Activated T-helper 2 cell treated with anti-CD3 and anti-CD28 coated beads, Interferon-gamma antibody, Interleukin-2, Interleukin-4, amounts not matched to agents 10 μg/mL and 5 μg/mL and 100 μg/mL, durations not matched to agents 14 hours and 24 hours and 36 hours (primary cell): ENCODE measurements at places on chromosomes 6 and 20.

GRCh38 chr6:34338811-34339210 is 53.7 kb downstream of the NUDT3 start:
- no peak for DNase-seq
- H3K27me3 ChIP-seq = no peaks in the 10 kb centered on the region
- peaks cover 18% of the 10 kb centered on the region for H3K4me1 ChIP-seq
- no peak overlapping the region for H3K4me3 ChIP-seq

GRCh38 chr20:2139250-2139649 is 37.6 kb downstream of the STK35 start:
- H3K27me3 ChIP-seq = no peaks in the 10 kb centered on the region
- H3K4me3 ChIP-seq = no peak overlapping the region
- no peak for DNase-seq
- H3K27ac ChIP-seq = no peak overlapping the region
- peaks cover 9% of the 10 kb centered on the region for H3K36me3 ChIP-seq

- peaks cover 49% of the 10 kb centered on the region for H3K4me1 ChIP-seq
- peak overlapping the region; percentile 70 for H3K4me3 ChIP-seq
- DNase-seq = no peak
- peaks cover 18% of the 10 kb centered on the region for H3K36me3 ChIP-seq
- no peaks in the 10 kb centered on the region for H3K27me3 ChIP-seq
Measured at GRCh38 chr20:1686151-1686748, 28.7 kb upstream of the SIRPG start.

- no peaks in the 10 kb centered on the region for H3K36me3 ChIP-seq
- H3K4me3 ChIP-seq = no peak overlapping the region
- H3K4me1 ChIP-seq = no peaks in the 10 kb centered on the region
- DNase-seq = no peak
- peaks cover 5% of the 10 kb centered on the region for H3K27me3 ChIP-seq
- no peak overlapping the region for H3K27ac ChIP-seq
Measured at GRCh38 chr20:52270001-52270606, 78.5 kb upstream of the ZFP64 start.

DNA sequence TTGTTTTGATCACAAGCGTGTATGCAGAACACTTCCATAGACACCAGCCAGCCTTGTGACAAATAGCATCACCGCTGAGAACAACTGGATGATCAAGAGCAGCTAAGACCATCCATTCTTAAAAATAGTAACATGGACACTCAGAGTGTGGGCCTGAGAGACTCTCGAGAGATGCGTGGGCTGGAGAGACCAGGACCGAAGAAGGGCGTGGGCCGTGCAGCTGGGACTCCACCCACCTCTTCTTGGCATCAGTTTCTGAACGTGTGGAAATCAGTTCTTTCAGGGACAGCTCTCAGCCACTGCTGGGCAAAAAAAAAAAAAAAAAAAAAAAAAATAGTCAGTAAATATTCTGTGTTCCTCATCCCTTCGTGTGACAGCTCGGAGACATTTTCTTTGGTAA is 314.5 kb upstream of the CDH4 start:
- H3K4me1 ChIP-seq = no peaks in the 10 kb centered on the region
- no peak overlapping the region for H3K4me3 ChIP-seq
- H3K27me3 ChIP-seq = no peaks in the 10 kb centered on the region
- DNase-seq = no peak
- no peak overlapping the region for H3K27ac ChIP-seq
- no peaks in the 10 kb centered on the region for H3K36me3 ChIP-seq

GRCh38 chr6:38187325-38187724 is 367.8 kb downstream of the ZFAND3 start:
- no peak for DNase-seq
- H3K27me3 ChIP-seq = no peaks in the 10 kb centered on the region
- no peak overlapping the region for H3K27ac ChIP-seq
- H3K4me1 ChIP-seq = no peaks in the 10 kb centered on the region
- H3K36me3 ChIP-seq = no peaks in the 10 kb centered on the region

DNA sequence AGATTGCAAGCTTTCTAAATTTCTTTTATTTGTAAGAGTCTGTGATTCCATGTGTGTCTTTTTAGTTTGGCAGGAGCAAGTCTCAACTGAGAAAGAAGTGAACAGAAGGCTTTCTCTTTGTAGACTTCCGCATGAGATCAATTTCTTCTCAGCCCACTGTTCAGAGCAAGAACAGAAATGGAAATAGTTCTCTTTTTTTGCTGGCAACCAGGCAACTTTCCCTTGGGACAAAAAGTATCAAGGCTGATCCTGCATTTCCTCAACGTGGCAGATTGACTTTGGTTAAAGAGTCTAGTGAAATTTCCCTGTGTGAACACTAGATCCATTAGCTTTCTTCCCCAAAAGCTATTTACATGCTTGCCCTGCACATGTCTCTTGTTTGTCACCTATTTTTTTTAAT is 46.8 kb upstream of the JAG1 start:
- peaks cover 1% of the 10 kb centered on the region for H3K27me3 ChIP-seq
- no peak overlapping the region for H3K27ac ChIP-seq
- H3K36me3 ChIP-seq = no peaks in the 10 kb centered on the region
- H3K4me3 ChIP-seq = no peak overlapping the region
- DNase-seq = no peak

GRCh38 chr6:105892577-105893262 is 193.4 kb upstream of the PRDM1 start:
- no peak for DNase-seq
- H3K4me3 ChIP-seq = no peak overlapping the region
- H3K36me3 ChIP-seq = no peaks in the 10 kb centered on the region
- H3K27ac ChIP-seq = no peak overlapping the region

DNA sequence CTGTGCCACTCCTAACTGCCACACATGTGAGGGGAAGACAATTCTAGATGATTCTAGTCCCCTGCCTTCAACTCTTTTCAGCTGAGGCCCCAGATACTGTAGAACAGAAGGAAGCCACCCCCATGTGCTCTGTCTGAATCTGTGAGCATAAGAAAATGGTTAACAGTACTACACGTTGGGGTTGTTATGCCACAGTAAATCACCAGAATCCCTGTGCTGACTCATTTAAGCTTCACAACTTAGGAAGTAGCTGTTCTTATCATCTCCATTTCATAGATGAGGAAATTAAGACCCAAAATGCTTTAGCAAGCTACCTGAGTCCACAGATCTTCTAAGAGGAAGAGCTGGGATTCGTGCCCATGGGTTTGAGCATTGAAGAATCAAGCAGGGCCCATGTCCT is 27.4 kb upstream of the SCRT2 start:
- H3K36me3 ChIP-seq = no peaks in the 10 kb centered on the region
- H3K4me1 ChIP-seq = no peaks in the 10 kb centered on the region
- no peak overlapping the region for H3K4me3 ChIP-seq
- H3K27me3 ChIP-seq = peaks cover 4% of the 10 kb centered on the region

- H3K27ac ChIP-seq = no peak overlapping the region
- DNase-seq = no peak
- no peaks in the 10 kb centered on the region for H3K36me3 ChIP-seq
- H3K4me3 ChIP-seq = no peak overlapping the region
- no peaks in the 10 kb centered on the region for H3K4me1 ChIP-seq
- H3K27me3 ChIP-seq = no peaks in the 10 kb centered on the region
Measured at GRCh38 chr20:1931830-1932229, 36.6 kb downstream of the SIRPA start.

DNA sequence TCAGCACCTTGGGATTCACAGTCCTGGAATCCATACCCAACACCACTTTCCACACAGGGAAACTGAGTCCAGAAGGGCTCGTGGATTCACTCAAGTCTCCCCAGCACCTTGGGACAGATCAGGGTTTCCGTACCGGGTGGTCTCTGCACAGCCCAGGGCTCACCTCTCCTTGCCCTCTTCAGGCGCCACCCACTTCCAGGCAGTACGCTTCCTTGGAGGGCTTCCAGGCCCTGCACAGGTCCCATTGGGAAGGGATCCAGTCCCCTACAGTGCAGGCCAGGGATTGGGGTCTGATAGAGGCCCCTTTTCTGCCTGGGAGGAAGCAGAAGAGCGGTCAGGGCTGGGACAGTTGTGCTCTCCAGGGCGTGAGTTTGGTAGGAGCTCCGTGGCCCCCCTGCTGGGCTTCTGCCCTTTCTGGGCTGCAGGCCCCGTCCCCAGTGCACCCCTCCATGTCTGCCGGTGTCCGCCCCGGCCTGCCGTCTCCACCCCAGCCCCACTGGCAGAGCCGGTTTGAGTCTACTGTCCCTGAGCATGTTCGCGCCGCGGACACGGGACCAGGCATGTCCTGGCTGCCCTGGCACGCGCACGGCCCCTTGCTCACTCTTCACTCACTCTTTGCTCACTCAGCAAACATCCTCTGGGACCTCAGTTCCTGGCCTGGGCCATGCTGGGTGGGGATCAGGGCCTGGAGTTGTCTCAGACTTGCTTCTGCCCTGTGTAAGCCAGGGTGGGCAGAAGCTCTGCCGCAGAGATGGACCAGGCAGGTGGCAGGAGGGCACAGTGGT is 12.6 kb downstream of the SRC start:
- H3K27ac ChIP-seq = no peak overlapping the region
- no peak overlapping the region for H3K4me3 ChIP-seq
- H3K4me1 ChIP-seq = no peaks in the 10 kb centered on the region
- H3K36me3 ChIP-seq = no peaks in the 10 kb centered on the region

GRCh38 chr6:159443417-159443920 is 249.6 kb downstream of the SOD2 start:
- no peak overlapping the region for H3K4me3 ChIP-seq
- no peaks in the 10 kb centered on the region for H3K36me3 ChIP-seq
- no peak overlapping the region for H3K27ac ChIP-seq
- H3K4me1 ChIP-seq = no peaks in the 10 kb centered on the region

DNA sequence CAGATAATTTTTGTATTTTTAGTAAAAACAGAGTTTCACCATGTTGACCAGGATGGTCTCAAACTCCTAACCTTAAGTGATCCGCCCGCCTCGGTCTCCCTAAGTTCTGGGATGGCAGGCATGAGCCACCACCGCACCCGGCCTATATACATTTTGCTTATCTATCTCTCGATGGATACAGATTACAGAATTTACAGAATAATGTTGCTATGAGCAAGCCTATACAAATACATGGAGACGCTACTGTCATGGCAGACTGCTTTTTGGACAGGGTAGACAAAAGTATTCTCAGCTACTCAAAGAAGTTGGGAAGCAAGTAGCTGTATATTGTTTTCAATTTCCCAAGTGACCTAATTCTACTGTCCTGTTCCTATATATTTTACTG is 1.6 kb downstream of the HSPA1L start:
- peak overlapping the region; percentile 83 for H3K27ac ChIP-seq
- DNase-seq = no peak
- peak overlapping the region; percentile 28 for H3K4me3 ChIP-seq
- peaks cover 22% of the 10 kb centered on the region for H3K36me3 ChIP-seq
- H3K4me1 ChIP-seq = peaks cover 32% of the 10 kb centered on the region

GRCh38 chr20:32775336-32775991 is 13.3 kb downstream of the DNMT3B start:
- peaks cover 30% of the 10 kb centered on the region for H3K4me1 ChIP-seq
- H3K4me3 ChIP-seq = no peak overlapping the region
- peak overlapping the region; percentile 40 for H3K27ac ChIP-seq
- no peak for DNase-seq
- no peaks in the 10 kb centered on the region for H3K36me3 ChIP-seq

GRCh38 chr6:165566088-165566828 is 96.8 kb downstream of the PDE10A start:
- H3K4me1 ChIP-seq = no peaks in the 10 kb centered on the region
- H3K36me3 ChIP-seq = no peaks in the 10 kb centered on the region
- no peaks in the 10 kb centered on the region for H3K27me3 ChIP-seq
- DNase-seq = no peak

- peak overlapping the region; percentile 54 for H3K27ac ChIP-seq
- peak overlapping the region; percentile 72 for H3K4me3 ChIP-seq
- no peaks in the 10 kb centered on the region for H3K36me3 ChIP-seq
- no peak for DNase-seq
- peaks cover 9% of the 10 kb centered on the region for H3K4me1 ChIP-seq
- H3K27me3 ChIP-seq = peaks cover 6% of the 10 kb centered on the region
Measured at GRCh38 chr6:13573669-13574110, 711 bp upstream of the SIRT5 start.

DNA sequence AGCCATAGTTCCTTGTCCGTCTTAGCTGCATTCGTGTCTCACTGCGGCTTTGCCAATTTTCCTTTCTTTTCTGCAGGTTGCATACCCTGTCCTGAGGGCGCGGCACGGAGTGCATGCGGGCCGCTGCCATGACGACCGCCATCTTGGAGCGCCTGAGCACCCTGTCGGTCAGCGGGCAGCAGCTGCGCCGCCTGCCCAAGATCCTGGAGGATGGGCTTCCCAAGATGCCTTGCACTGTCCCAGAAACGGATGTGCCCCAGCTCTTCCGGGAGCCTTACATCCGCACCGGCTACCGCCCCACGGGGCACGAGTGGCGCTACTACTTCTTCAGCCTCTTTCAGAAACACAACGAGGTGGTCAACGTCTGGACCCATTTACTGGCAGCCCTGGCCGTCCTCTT is 17.1 kb upstream of the EFHC1 start:
- peaks cover 20% of the 10 kb centered on the region for H3K36me3 ChIP-seq
- H3K4me3 ChIP-seq = no peak overlapping the region
- DNase-seq = no peak
- no peaks in the 10 kb centered on the region for H3K27me3 ChIP-seq
- peaks cover 18% of the 10 kb centered on the region for H3K4me1 ChIP-seq

DNA sequence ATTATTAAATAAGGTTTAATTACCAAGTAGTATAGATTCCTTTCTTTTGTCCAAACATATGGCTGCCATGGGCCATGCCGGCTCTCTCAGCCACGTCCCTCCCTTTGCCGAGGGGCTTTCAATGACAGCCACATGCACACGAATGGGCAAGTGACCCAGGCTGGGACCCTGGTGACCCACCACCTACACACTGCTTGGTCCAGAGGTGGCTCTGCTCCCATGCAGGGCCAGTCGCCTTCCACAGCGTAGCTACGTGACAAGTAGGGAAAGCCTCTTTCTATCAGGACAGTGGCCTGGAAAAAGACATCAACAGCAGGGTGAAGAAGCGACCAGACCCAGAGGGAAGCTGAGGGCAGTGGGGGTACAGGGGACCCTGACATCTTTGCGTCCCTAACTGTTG is 152.8 kb upstream of the CST7 start:
- no peaks in the 10 kb centered on the region for H3K27me3 ChIP-seq
- H3K4me1 ChIP-seq = no peaks in the 10 kb centered on the region
- no peak for DNase-seq
- no peak overlapping the region for H3K4me3 ChIP-seq
